ENCODE measurements at places on chromosomes 7 and 10. TPM values are rescaled to one million over a fixed set of nuclear protein-coding genes. Genes with fewer than 3 reads are reported as not detected.

DNA sequence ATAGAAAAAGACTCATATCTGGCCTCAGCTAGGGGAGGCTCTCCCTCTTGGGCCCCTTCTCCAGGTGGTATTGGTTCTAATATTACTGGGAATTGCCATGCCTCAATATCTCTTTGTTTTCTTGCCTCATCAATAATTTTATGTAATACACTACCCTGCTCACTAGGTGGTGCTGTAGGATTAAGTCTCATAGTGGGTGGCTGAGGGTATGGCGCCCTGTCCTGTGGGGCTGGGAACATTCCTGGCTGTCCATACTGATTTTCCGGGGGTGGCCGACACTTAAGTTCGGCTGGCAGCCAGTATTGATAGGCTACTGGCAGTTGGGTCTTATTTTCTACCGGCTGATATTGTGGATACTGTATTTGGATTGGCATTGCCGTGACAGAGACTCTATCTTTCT, 9.0 kb upstream of the TAS2R3 start:
- H3K4me1 ChIP-seq, result no peaks in the 10 kb centered on the region
- DNase-seq, result no peak
- no peak overlapping the region for H3K4me3 ChIP-seq
- no peak overlapping the region for H3K27ac ChIP-seq
- no peaks in the 10 kb centered on the region for H3K27me3 ChIP-seq

ANXA11 gene
- total RNA-seq, result 233 TPM

DNA sequence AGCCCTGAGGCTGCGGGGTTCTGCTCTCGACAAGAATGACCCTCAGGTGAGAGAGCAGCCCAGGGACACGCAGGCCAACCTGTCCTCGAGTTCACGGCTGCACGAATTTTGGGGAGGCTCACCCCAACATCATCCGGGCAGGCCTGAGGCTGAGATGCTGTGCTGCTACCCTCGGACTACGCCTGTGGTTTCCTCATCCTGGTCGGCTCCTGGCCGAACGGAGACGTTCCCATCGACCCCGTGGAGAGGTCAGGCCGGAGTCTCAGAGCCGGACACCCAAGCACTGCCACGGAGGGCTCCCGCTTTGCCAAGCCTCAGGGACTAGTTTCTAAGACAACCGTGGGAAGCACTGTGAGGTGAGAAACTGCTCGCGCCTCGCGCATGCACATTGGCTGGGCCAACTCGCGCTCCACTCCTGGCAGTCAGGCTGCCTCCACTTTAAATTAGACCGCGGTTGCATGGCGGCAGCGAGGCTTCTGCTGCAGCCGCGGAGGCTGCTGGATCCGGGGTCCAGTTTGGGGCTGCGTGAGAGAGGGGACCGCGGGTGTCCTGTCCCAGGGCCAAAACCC, 203.4 kb downstream of the ZNF716 start:
- DNase-seq, result no peak
- H3K27me3 ChIP-seq, result no peaks in the 10 kb centered on the region
- H3K36me3 ChIP-seq, result no peaks in the 10 kb centered on the region

- H3K27ac ChIP-seq, result no peak overlapping the region
- no peaks in the 10 kb centered on the region for H3K36me3 ChIP-seq
- no peak overlapping the region for H3K4me3 ChIP-seq
- H3K27me3 ChIP-seq, result no peaks in the 10 kb centered on the region
Observed at GRCh38 chr10:5640501-5640900, 25.9 kb downstream of the ASB13 start.

DNA sequence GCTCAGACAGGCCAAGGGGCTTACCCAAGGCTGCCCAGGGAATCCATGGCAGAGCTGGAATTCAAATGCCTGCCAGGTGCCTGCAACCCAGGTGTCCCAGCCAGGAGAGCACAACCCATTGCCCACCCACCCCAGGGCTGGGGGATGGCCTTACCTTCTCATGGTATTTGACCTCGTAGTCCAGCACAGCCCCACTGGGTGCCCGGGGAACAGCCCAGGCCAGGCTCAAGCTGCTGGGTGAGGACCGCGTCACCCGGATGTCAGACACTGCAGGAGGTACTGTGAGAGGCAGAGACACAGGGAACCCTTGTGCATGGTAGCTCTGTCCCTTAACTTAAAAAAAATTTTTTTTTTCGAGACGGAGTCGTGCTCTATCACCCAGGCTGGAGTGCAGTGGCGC, 9.0 kb downstream of the EPHB4 start:
- H3K36me3 ChIP-seq, result no peaks in the 10 kb centered on the region
- no peak overlapping the region for H3K4me3 ChIP-seq
- no peaks in the 10 kb centered on the region for H3K4me1 ChIP-seq
- no peaks in the 10 kb centered on the region for H3K27me3 ChIP-seq

ABLIM1 gene
- 131 TPM for total RNA-seq

SNX13 gene
- 60.3 TPM for total RNA-seq

BMPER gene
- 4.0 TPM for total RNA-seq

- DNase-seq, result no peak
- H3K27me3 ChIP-seq, result no peaks in the 10 kb centered on the region
- H3K4me3 ChIP-seq, result no peak overlapping the region
- no peak overlapping the region for H3K27ac ChIP-seq
- no peaks in the 10 kb centered on the region for H3K4me1 ChIP-seq
Observed at GRCh38 chr7:36686499-36686898, 37.8 kb downstream of the AOAH start.

- H3K4me3 ChIP-seq, result peak overlapping the region; percentile 19
- H3K27me3 ChIP-seq, result no peaks in the 10 kb centered on the region
Observed at GRCh38 chr10:61896854-61897661, 4.4 kb upstream of the ARID5B start.

DNA sequence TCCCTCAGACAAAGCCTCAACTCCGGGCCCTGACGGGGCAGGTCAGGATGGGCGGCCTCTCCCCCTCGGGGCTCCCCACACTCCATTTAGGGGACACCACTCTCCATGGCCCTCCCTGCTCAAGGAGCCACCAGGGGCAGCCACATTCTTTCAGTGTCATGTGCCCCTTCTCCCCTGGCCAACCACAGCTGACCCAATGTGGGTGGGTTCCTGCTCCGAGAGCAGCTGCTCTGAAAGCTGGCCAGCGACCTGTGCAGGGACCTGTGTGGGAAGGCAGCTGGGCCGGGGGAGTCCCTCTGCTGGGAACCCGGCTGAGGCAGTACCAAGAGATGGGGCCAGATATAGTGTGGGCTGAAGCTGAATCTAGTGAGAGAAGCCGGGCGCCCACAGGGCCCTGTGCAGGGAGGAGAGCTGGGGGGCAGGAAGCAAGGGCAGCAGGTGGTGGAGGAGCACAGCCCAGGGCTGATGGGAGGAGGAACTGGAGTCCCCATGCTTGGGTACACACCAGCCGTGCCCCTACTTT, 40.6 kb upstream of the NPFFR1 start:
- DNase-seq, result peak; percentile 46
- H3K27me3 ChIP-seq, result no peaks in the 10 kb centered on the region
- no peaks in the 10 kb centered on the region for H3K36me3 ChIP-seq
- H3K4me1 ChIP-seq, result peaks cover 15% of the 10 kb centered on the region
- H3K4me3 ChIP-seq, result no peak overlapping the region

- H3K27me3 ChIP-seq, result no peaks in the 10 kb centered on the region
- H3K4me3 ChIP-seq, result no peak overlapping the region
- no peaks in the 10 kb centered on the region for H3K4me1 ChIP-seq
- DNase-seq, result no peak
Observed at GRCh38 chr7:28674359-28674782, 262.1 kb downstream of the CREB5 start.

GRCh38 chr7:114740095-114740494, 181.8 kb upstream of the MDFIC start:
- H3K4me3 ChIP-seq, result no peak overlapping the region
- no peak overlapping the region for H3K27ac ChIP-seq
- DNase-seq, result no peak
- H3K36me3 ChIP-seq, result no peaks in the 10 kb centered on the region
- no peaks in the 10 kb centered on the region for H3K27me3 ChIP-seq
- H3K4me1 ChIP-seq, result no peaks in the 10 kb centered on the region

EPO gene
- not detected for total RNA-seq

GRCh38 chr10:11017000-11017569, 587 bp upstream of the CELF2 start:
- H3K27me3 ChIP-seq, result no peaks in the 10 kb centered on the region
- peak overlapping the region; percentile 52 for H3K4me3 ChIP-seq
- no peaks in the 10 kb centered on the region for H3K36me3 ChIP-seq

DNA sequence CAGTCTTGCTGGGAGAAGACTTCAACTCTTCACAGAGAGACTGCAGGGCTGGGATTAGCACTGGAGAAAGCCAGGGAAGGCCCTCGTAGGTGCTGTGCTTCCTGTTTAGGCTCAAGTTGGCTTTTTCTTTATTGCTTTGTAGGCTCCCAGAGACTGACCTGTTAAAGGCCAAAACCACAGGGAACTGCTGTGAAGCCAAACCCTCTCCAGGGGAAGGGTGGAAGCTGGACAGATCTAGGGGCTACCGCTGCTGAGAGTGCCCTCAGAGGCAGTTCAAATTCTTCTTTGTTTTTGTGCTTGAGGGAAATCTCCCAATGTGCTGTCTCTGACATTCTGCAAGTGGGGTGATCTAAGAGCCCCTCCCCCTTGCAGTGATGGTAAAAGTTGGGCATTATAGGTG, 198.4 kb downstream of the CNTNAP2 start:
- no peak for DNase-seq
- H3K27me3 ChIP-seq, result no peaks in the 10 kb centered on the region
- no peak overlapping the region for H3K27ac ChIP-seq
- no peaks in the 10 kb centered on the region for H3K4me1 ChIP-seq
- H3K4me3 ChIP-seq, result no peak overlapping the region

DNA sequence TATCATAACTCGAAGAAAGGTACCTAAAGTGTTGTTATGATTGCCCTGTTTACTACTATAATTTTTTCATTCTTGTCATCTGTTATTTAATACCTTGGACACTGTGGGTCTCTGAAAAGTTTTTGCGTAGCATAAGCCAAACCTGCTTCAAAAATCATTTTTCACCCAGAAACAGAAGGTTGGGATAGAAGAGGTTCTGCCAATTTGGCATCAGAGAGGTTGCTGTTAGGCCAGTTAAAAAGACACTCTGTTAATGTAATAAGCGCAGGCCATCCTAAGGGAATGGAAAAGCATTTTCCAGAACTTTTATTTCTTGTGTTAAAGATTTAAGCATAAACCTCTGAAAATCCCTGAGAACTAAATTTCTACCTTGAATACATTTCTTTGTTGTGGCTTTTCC, 212.2 kb downstream of the BMPER start:
- no peak overlapping the region for H3K27ac ChIP-seq
- no peaks in the 10 kb centered on the region for H3K36me3 ChIP-seq
- no peak for DNase-seq
- H3K4me3 ChIP-seq, result no peak overlapping the region
- no peaks in the 10 kb centered on the region for H3K4me1 ChIP-seq
- H3K27me3 ChIP-seq, result no peaks in the 10 kb centered on the region

GPR26 gene
- not detected for total RNA-seq

- no peak overlapping the region for H3K4me3 ChIP-seq
- no peak for DNase-seq
- H3K36me3 ChIP-seq, result no peaks in the 10 kb centered on the region
- no peaks in the 10 kb centered on the region for H3K27me3 ChIP-seq
- peak overlapping the region; percentile 31 for H3K27ac ChIP-seq
Observed at GRCh38 chr10:50605269-50605950, 18.3 kb downstream of the SGMS1 start.

GRCh38 chr10:47020471-47020870, 109.2 kb downstream of the PTPN20 start:
- no peaks in the 10 kb centered on the region for H3K27me3 ChIP-seq
- no peaks in the 10 kb centered on the region for H3K4me1 ChIP-seq
- DNase-seq, result no peak
- H3K4me3 ChIP-seq, result no peak overlapping the region
- no peaks in the 10 kb centered on the region for H3K36me3 ChIP-seq

GRCh38 chr7:134290286-134290685, 26.4 kb downstream of the SLC35B4 start:
- H3K4me1 ChIP-seq, result no peaks in the 10 kb centered on the region
- no peaks in the 10 kb centered on the region for H3K27me3 ChIP-seq
- no peak for DNase-seq
- no peaks in the 10 kb centered on the region for H3K36me3 ChIP-seq

DNA sequence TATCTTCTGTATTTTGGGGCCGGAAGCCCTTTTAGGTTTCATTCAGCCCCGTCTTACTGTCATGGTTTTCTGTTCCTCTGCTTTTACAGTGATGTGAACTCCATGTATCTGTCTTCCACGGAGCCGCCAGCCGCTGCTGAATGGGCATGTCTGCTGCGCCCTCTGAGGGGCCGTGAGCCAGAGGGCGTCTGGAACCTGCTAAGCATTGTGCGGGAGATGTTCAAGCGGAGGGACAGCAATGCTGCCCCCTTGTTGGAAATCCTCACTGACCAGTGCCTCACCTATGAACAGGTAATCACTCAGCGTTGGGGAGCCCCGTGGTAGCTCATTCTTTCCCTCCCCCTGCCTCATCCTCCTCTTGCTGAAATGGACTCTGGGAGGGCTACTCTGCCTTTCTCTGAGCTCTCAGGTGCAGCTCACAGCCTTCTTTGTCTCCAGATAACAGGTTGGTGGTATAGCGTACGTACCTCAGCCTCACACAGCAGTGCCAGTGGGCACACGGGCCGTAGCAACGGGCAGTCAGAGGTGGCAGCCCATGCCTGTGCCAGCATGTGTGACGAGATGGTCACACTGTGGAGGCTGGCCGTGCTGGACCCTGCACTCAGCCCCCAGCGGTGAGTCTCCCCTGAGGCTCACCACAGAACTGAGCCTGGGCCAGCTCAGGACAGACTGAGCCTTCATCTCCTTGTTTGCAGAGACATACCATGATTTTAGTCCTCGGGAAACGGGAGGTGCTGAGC, 5.7 kb downstream of the ZSWIM8 start:
- DNase-seq, result no peak
- H3K4me1 ChIP-seq, result no peaks in the 10 kb centered on the region
- no peaks in the 10 kb centered on the region for H3K27me3 ChIP-seq
- H3K4me3 ChIP-seq, result no peak overlapping the region

GRCh38 chr10:97331153-97331703, 3.3 kb downstream of the FRAT2 start:
- H3K4me1 ChIP-seq, result peaks cover 8% of the 10 kb centered on the region
- no peaks in the 10 kb centered on the region for H3K27me3 ChIP-seq
- no peak overlapping the region for H3K4me3 ChIP-seq
- no peak for DNase-seq
- no peaks in the 10 kb centered on the region for H3K36me3 ChIP-seq

GRCh38 chr7:3481435-3481834, 180.4 kb downstream of the SDK1 start:
- no peak overlapping the region for H3K27ac ChIP-seq
- H3K36me3 ChIP-seq, result no peaks in the 10 kb centered on the region
- no peaks in the 10 kb centered on the region for H3K4me1 ChIP-seq

DNA sequence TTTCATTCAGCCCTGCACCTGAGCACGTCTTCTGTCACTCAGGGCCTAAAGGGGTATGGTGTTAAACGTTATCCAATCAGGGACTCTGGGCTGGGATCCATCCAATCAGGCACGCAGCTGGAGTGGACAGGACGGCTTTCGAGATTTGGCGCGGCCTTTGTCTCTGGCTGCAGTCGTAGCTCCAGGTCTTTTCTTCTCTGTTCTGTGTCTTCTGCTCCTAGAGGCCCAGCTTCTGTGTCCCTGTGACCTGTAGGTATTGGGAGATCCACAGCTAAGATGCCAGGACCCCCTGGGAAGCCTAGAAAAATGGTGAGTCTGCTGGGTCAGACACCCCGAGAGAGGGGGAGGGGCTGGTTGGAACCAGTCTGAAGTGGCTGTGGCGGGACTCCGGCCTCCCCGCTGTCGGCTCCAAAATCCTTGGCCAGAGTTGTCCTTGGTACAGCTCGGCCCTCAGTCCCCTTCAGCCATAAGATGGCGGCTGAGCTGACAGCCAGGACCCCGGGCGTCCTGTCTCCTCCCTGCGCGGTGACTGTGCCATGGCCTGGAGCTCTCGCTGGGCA, 11.7 kb upstream of the ZNF680 start:
- H3K4me3 ChIP-seq, result peak overlapping the region; percentile 6
- no peaks in the 10 kb centered on the region for H3K4me1 ChIP-seq
- H3K27me3 ChIP-seq, result no peaks in the 10 kb centered on the region
- H3K27ac ChIP-seq, result no peak overlapping the region
- no peak for DNase-seq

All from Peyer's patch (tissue), 4 donors.